ENCODE measurements at places on chromosomes 3 and 15. TPM values are rescaled to one million over a fixed set of nuclear protein-coding genes. Genes with fewer than 3 reads are reported as not detected.

MINAR1 gene
- total RNA-seq = 1.2 TPM

GDPGP1 gene
- 10.1 TPM for total RNA-seq

MME gene
- 18.3 TPM for total RNA-seq

ILDR1 gene
- not detected for total RNA-seq

ANKRD34C gene
- total RNA-seq = not detected

MORC1 gene
- total RNA-seq = not detected

VEPH1 gene
- 210 TPM for total RNA-seq

CERS3 gene
- not detected for total RNA-seq

PTPRG gene
- total RNA-seq = 47.4 TPM

PLCH1 gene
- total RNA-seq = 0.33 TPM

APH1B gene
- 17.8 TPM for total RNA-seq

SOX14 gene
- total RNA-seq = not detected

TM4SF18 gene
- total RNA-seq = 91.5 TPM

GABRR3 gene
- not detected for total RNA-seq

DPPA2 gene
- total RNA-seq = not detected

ZNF501 gene
- 4.6 TPM for total RNA-seq

PRR23C gene
- not detected for total RNA-seq

MYRIP gene
- 17.2 TPM for total RNA-seq

HOMER2 gene
- 0.33 TPM for total RNA-seq

CCDC54 gene
- total RNA-seq = not detected
